ENCODE measurements at places on chromosomes 5 and 9. TPM values are rescaled to one million over a fixed set of nuclear protein-coding genes. Genes with fewer than 3 reads are reported as not detected.
A peak's percentile ranks its signal among the peaks of the same experiment; 100 is the strongest.

GRCh38 chr5:62909326-62909725 lies 330.7 kb downstream of the LRRC70 start:
- no peaks in the 10 kb centered on the region for H3K27me3 ChIP-seq
- H3K4me3 ChIP-seq, result no peak overlapping the region
- no peak overlapping the region for H3K27ac ChIP-seq
- no peaks in the 10 kb centered on the region for H3K4me1 ChIP-seq

DNA sequence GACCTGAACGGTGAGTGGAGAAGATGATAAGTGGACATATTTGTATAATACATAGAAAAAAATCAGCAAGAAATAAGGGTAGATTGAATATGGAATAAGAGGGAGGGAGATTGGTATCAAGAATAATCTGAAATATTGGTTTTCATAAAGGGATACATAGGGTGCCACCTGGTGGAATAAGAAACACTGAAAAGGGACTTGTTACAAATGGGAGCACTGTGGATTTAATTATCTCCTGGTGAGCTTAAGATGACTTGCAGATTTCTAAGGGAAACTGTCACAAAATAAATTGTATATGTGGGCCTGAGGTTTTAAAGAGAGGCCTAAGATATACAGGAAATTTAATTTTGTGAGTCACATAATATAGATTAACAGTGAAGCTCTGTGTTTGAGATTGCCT lies 1403.5 kb upstream of the CDH18 start:
- no peaks in the 10 kb centered on the region for H3K27me3 ChIP-seq

DNA sequence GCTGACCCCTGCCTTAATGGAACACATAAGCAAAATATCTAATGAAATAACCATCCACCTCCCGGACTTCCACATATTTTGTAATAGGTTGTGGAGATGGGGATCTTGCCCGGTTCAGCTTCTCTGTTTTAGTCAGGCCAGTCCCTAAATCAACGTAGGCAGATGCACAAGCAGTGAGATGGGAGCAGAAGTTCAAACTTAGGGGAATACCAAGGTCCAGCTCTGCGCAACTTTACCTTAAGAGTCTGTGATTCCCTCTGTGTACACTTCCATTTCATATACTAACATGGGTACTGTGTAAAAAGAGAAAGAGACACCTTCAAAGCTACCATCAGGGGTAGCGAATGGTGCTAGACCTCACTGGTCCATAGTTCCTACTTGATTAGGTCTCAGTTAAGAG lies 110.9 kb downstream of the NTRK2 start:
- no peaks in the 10 kb centered on the region for H3K36me3 ChIP-seq
- H3K4me1 ChIP-seq, result peaks cover 22% of the 10 kb centered on the region
- H3K4me3 ChIP-seq, result no peak overlapping the region
- no peak overlapping the region for H3K27ac ChIP-seq
- H3K27me3 ChIP-seq, result no peaks in the 10 kb centered on the region

DNA sequence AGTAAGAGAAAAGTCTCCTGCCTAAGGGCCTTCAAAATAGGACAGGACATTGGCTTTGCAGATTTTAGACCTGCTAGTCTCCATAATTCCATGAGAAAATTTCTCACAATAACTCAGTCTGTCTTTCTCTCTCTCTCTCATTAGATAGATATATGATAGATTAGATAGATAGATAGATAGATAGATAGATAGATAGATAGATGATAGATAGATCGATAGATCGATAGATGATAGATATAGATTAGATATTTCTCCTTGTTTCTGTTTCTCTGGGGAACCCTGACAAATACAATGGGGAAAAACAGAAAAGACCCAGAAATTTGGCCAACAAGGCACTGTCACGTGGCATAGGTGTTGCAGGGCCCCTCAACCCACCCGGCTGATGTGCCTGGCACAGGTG lies 84.4 kb upstream of the ALDH1B1 start:
- no peak overlapping the region for H3K4me3 ChIP-seq
- H3K27me3 ChIP-seq, result no peaks in the 10 kb centered on the region
- no peaks in the 10 kb centered on the region for H3K36me3 ChIP-seq
- no peak for DNase-seq

GRCh38 chr9:34124099-34124498 lies 2.4 kb downstream of the DCAF12 start:
- H3K27ac ChIP-seq, result no peak overlapping the region
- H3K36me3 ChIP-seq, result peaks cover 23% of the 10 kb centered on the region
- peaks cover 10% of the 10 kb centered on the region for H3K4me1 ChIP-seq

GRCh38 chr5:151381899-151382298 lies 34.5 kb upstream of the SLC36A2 start:
- no peak overlapping the region for H3K27ac ChIP-seq
- no peak for DNase-seq
- H3K4me3 ChIP-seq, result no peak overlapping the region
- H3K27me3 ChIP-seq, result no peaks in the 10 kb centered on the region
- H3K36me3 ChIP-seq, result no peaks in the 10 kb centered on the region

DNA sequence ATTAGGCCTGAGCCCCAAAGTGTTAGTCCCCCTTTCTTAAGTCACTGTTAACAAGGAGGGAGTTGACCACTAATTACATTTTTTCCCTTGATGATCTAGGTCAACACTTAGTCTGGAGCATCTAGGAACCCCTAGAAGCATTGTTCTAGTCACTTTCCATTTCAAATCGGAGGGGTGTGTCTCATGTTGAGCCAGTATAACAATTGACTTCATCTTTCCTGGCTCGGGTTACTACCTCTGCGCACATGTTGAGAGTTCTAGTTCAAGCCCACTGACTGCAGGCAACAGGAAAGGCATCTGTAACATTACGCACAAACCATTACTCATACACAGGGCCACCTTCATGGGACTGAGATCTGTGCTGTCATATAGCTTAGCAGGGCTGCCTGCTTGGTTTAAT lies 164.9 kb downstream of the NTRK2 start:
- no peaks in the 10 kb centered on the region for H3K4me1 ChIP-seq
- H3K27ac ChIP-seq, result no peak overlapping the region
- DNase-seq, result no peak
- H3K36me3 ChIP-seq, result no peaks in the 10 kb centered on the region
- H3K4me3 ChIP-seq, result no peak overlapping the region
- H3K27me3 ChIP-seq, result no peaks in the 10 kb centered on the region

DNA sequence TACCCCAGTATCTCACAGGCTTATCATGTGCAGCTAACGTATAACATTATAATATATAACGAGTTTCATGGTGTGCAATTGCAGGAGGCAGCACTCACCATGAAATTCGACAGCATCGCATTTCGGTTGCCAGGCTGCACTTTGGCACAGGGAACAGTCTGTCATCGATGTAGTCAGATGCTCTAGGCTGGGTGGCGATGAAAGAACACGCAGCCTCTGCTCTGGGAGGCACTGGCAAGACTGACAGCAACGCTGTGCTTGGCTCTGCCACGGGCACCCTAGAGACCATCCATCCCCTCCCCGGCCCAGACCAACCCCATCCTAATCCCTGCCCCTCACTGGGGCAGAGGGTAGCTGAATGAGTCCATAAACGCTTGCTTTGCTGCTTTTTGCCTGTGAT lies 290.8 kb downstream of the MED10 start:
- H3K4me1 ChIP-seq, result peaks cover 17% of the 10 kb centered on the region
- no peak overlapping the region for H3K4me3 ChIP-seq
- H3K27ac ChIP-seq, result no peak overlapping the region
- H3K36me3 ChIP-seq, result no peaks in the 10 kb centered on the region
- DNase-seq, result no peak

DNA sequence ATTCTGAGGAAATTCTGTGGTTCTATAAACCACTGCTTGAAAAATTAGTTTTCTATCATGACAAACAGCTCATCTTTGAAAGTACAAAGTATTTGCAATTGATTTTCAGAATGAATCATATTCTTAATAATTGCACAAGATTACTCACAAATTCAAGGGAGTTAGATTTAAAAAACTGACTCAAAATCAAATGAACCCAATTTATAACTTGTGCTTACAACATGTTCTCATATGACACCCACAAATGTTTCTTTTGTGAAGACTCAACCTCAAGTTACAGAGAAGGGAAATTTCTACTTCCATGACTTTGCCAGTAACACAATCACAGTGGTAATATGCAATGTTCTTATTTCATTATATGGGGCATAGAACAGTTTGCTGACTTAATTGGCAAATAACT lies 272.0 kb upstream of the ACTBL2 start:
- H3K27me3 ChIP-seq, result no peaks in the 10 kb centered on the region
- H3K4me3 ChIP-seq, result no peak overlapping the region

DNA sequence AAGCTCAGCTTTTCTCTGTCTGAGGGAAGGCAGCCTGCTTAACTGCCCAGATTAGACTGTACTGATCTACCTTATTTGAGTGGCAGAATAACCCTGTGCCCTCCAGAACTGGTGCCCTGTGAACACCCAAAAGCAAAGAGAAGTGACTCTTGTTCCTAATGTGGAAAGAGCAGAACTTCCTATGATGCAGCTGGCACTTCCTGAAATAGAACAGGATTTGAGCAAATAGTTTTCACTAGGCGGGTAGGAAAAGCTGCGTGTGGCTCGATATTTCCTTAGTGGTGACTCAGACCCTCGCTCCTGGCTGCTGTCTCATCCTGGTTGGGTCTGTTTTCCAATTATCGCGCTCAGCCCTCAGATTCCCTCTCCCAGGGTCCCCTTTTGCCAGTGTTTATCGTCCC lies 89.9 kb downstream of the SH3TC2 start:
- peak overlapping the region; percentile 90 for H3K27ac ChIP-seq
- H3K36me3 ChIP-seq, result no peaks in the 10 kb centered on the region
- H3K4me1 ChIP-seq, result peaks cover 75% of the 10 kb centered on the region
- DNase-seq, result peak; percentile 93
- no peaks in the 10 kb centered on the region for H3K27me3 ChIP-seq
- H3K4me3 ChIP-seq, result no peak overlapping the region

GRCh38 chr5:72760259-72760658 lies 56.2 kb upstream of the TNPO1 start:
- no peak overlapping the region for H3K4me3 ChIP-seq
- H3K4me1 ChIP-seq, result no peaks in the 10 kb centered on the region
- no peak overlapping the region for H3K27ac ChIP-seq
- no peaks in the 10 kb centered on the region for H3K36me3 ChIP-seq

GRCh38 chr5:96633820-96634219 lies 28.4 kb upstream of the CAST start:
- DNase-seq, result peak; percentile 64
- H3K4me1 ChIP-seq, result peaks cover 36% of the 10 kb centered on the region
- no peak overlapping the region for H3K4me3 ChIP-seq
- H3K27me3 ChIP-seq, result no peaks in the 10 kb centered on the region
- H3K36me3 ChIP-seq, result no peaks in the 10 kb centered on the region

DNA sequence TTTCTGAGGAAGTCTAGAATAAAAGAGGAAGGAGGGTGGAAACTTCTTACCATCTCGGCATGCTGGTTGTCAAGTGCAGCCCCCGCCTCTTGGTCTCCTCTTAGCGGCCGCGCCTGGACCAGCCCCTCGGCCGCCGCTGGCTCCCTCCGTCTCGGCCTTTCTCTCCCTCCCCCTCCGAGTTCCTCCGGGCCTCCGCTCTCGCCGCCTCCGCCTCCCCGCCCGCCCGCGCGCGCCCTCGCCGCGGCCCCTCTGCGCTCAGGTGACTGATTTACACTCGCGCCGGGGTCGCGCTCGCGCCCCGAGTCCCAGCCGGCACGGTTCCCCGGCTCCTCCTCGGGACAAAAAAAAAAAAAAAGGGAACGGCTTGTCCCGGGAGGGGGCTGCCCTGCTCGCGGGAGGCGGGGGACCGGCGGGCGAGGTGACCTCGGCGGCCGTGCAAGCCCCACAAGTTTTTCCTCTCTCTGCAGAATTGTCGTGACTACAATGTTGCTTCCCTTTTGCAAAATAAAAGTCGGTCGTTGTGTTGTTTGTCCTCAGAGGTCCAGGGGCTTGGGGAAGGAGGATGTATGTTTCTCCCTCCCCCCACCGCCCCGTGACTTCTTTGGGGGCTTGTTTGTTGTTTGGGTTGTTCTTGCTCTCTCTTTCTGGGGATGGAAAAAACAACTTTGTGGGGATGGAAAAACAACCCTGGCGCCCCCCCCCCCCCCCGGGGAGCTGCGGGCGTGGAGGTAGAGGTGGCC lies at the start of gene BNC2:
Gene BNC2 (minus strand): TSS at position 75 of the 740 bp plus-strand sequence. CDS start 22 bp downstream, at position 53.
- H3K4me3 ChIP-seq, result peak within 1 kb of the TSS; percentile 61
- H3K36me3 ChIP-seq, result no peaks in the 10 kb centered on the region
- H3K4me1 ChIP-seq, result peaks cover 11% of the 10 kb centered on the region
- peak within 1 kb of the TSS; percentile 39 for H3K27ac ChIP-seq
- DNase-seq, result peak; percentile 47

Gene MAN1B1
- 51.8 TPM for total RNA-seq

Gene GARIN3
- total RNA-seq, result not detected

Gene BRINP1
- total RNA-seq, result not detected

All from SJSA1 (cell line).